ENCODE measurements at places on chromosomes 1 and 21.

GRCh38 chr1:33468967-33469366, 3.5 kb upstream of the ZSCAN20 start:
- no peak for DNase-seq

DNA sequence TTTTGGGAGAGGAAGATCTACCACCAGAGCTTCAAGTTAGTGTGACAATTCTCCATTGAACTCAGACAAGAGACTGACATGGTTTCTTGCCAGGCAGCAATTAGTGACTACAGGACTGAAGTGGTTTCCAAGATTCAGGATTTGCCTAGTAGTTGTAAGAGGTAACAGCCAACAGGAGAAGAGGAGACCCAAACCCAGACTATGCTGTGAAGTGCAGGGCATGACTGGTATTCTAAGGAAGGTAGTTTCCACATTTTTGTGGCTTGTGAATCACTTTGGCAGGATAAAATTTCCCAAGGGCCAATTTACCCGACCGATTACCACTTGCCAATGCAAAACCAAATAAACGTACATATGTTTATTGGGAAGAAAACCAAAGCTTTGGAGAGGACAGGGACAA, 14.7 kb upstream of the RAP1A start:
- no peak for DNase-seq

GRCh38 chr1:231162297-231162969, 575 bp downstream of the TRIM67 start:
- no peak for DNase-seq

- DNase-seq, result no peak
Measured at GRCh38 chr1:94265011-94265422, 27.6 kb upstream of the ARHGAP29 start.

GRCh38 chr21:45339421-45340402, 52.0 kb upstream of the POFUT2 start:
- DNase-seq, result no peak

GRCh38 chr1:211345719-211346118, 19.1 kb downstream of the TRAF5 start:
- no peak for DNase-seq

GRCh38 chr1:7583291-7584096, 187.6 kb upstream of the VAMP3 start:
- DNase-seq, result no peak

- DNase-seq, result no peak
Measured at GRCh38 chr1:104072915-104073371, 323.2 kb downstream of the AMY1C start.
